NCI-H1092 (cell line): ENCODE measurements at places on chromosomes 4 and X.

GRCh38 chr4:25970691-25971432 is 56.8 kb downstream of the SMIM20 start:
- DNase-seq = no peak

- no peak for DNase-seq
Measured at GRCh38 chr4:2799971-2800690, 7.2 kb downstream of the SH3BP2 start.

DNA sequence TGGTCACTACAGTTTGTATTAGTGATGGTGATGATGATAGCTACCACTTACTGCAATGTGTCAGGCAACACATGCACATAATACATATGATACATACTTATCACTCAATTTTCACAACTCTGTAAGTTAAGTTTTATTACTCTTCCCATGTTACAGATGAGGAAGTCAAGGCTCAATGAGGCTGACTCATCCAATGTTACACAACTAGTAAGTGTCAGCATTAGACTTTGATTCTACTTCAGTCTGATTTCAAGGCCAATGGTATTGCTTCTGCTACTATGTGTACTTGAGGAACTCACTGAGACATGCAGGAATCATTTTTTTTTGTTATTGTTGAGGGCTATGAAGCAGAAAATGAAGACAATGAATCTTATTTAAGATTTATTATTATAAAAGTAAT is 96.4 kb upstream of the TRPC5OS start:
- DNase-seq = no peak

- no peak for DNase-seq
Measured at GRCh38 chrX:115583496-115584004, 22.6 kb downstream of the PLS3 start.

GRCh38 chr4:146329050-146329716 is 114.8 kb downstream of the REELD1 start:
- DNase-seq = no peak

DNA sequence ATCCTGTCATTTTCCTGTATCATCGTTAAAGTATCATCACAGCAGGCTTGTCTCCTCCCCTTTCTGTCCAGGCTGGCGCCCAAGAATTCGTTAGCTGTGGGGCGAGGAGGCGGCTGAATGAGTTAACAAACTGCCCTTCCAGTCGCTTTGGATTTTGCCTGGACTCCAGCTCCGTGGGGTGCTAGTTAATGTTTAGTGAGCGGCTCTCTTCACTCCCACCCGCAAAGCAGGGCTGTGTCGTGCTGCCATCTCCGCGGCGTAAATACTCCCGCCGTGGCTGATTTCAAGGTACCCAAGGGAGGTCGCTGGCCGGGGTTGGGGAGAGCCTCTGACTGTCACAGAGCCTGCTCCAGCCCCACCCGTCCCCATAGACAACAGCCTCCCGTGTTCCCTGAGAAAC is 44.9 kb upstream of the SPRY1 start:
- DNase-seq = no peak

GRCh38 chrX:148501386-148502066 is 1.1 kb downstream of the AFF2 start:
- no peak for DNase-seq

GRCh38 chr4:177699365-177700213 is 257.4 kb upstream of the AGA start:
- no peak for DNase-seq

DNA sequence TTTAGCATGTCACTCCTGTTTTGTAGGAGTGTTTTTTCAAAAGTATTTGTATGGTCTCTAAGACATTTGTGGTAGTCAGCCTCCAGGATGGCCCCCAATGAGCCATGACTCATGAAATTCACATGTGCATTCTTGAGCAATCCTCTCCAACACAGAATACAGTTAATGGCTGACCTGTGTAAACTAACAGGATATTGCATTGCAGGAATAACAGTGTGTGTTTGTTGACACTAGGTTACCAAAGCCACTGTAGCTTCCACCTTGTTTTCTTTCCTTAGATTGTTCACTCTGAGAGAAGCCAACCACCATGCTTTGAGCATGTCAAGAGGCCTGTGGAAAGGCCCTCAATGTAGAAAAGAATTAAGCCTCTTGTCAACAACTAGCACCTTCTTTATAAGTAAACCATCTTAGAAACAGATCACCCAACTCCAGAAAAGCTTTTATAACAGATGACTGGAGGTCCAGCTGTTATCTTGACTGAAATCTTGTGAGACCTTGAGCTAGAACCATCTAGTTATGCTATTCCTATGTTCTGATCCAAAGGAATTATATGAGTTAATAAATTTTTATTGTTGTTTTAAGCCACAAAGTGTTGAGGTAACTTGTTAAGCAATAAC is 28.5 kb downstream of the TBCK start:
- DNase-seq = no peak

DNA sequence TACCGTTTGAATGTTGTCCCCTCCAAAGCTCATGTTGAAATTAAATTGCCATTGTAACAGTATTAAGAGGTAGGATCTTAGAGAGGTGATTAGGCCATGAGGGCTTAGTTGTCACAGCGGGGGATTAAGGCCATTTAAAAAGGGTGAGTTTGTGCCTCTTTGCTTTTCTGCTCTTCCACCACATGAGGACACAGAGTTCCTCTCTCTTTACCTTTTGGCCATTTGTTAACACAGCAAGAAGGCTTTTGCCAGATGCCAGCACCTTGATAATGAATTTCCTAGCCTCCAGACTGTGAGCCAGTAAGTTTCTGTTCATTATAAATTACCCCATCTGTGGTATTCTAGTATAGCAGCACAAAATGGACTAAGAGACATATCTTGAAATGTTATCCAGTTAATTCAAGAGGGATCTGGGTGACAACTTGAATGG is 7.8 kb upstream of the HERC3 start:
- no peak for DNase-seq

DNA sequence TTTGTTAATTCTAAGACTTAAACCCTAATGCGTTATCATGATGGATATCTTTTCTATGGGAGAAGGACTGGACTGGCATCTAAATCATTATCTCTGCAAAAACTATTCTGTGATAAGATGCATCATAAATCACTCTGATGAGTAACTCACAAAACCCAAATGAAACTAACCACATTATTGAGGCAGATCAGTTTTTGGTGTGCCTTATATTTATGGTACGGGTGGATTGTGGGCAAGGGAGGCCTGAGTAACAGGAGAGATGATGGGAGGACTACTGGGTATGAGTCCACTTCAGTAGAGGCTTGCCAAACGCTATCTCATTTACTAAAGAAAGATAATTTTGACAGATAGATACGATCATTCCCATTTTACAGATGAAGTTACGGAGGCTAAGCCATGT is 66.4 kb upstream of the GUCY1A1 start:
- DNase-seq = no peak

GRCh38 chr4:163165217-163166017 is 1.3 kb downstream of the NAF1 start:
- DNase-seq = no peak

DNA sequence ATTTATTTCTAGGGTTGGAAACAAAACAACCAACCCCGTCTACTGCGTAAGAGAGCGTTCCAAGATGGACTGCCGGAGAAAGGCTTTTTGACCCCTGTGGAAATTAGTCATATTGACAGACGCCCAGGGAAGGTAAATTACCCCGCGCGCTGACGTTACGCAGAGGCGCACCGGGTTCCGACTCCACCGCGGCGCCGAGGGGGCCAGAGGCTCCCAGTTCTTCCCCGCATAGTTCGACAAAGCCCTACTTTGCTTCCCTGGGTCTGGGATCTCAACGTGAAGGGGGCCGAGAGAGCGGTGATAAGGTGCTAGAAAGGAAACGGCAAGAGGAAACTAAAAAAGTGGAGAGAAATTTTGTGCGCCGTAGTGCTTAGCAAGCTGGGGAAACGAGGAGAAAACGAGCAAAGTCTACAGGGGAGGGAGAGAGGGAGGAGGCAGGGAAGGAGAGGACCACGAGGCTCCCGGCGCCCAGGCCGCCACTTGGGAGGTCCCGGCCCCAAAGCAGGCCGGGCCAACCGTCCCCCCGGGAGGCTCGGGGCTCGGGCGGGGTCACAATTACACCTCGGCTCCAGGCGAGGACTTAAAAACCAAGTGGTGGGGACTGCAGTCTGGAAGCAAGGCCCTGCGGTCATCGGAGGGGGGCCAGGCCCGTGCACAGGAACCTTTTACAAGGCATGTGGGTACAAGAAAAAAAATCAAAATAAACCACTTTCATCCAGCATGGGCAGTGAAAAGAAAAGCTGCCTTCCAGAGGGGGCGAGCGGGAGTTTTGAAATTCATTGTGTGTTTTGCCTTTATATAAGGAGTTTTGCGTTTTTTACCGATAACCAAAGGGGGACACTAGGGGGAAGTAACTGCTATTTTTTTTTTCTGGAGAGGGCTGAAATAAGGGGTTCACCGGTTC is 13.2 kb downstream of the HAND2 start:
- DNase-seq = no peak

DNA sequence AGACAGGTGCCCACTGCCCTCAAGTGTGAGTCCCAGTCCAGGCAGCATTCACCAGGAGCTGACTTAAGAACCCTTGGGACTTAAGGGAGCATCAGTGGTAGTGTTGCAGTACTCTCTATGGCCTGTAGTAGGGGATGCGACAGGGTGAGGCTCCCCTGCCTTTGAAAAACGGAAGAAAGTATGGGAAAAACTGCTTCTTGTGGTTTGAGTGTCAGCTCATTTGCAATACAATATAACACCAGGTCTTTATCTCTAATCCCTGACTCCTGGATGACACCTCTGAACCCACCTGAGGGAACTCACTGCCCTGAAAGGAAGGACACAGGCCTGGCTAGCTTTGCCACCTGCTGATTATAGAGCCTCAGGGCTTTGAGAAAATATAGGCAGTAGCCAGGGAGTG is 176.0 kb downstream of the SMARCA1 start:
- no peak for DNase-seq
